Activated CD4-positive, alpha-beta T cell treated with anti-CD3 and anti-CD28 coated beads, Interleukin-2, amount 50 U/mL, for 1 hour (primary cell): ENCODE measurements at places on chromosomes 7 and 10.

DNA sequence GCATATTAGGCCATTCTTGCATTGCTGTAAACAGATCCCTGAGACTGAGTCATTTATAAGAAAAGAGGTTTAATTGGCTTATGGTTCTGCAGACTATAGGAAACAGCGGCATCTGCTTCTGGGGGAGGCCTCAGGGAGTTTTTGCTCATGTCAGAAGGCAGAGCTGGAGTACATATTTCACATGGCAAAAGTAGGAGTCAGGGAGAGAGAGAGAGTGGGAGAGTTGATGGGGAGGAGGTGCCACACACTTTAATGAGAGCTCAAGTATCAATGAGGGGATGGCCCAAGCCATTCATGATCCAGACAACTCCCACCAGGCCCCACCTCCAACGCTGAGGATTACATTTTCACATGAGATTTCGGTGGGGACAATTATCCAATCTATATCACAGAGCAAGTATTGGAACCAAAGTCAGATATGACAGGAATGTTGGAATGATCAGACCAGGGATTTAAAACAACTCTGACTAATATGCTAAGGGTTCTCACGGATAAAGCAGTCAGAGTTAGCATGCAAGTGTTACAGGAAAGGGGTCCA lies 795.3 kb upstream of the CELF2 start:
- DNase-seq = no peak

GRCh38 chr7:92425311-92425947 lies 21.9 kb upstream of the GATAD1 start:
- peak; percentile 15 for DNase-seq

GRCh38 chr7:148115308-148115707 lies 475.3 kb upstream of the C7orf33 start:
- no peak for DNase-seq

GRCh38 chr10:97597778-97598177 lies 8.3 kb downstream of the C10orf62 start:
- no peak for DNase-seq

DNA sequence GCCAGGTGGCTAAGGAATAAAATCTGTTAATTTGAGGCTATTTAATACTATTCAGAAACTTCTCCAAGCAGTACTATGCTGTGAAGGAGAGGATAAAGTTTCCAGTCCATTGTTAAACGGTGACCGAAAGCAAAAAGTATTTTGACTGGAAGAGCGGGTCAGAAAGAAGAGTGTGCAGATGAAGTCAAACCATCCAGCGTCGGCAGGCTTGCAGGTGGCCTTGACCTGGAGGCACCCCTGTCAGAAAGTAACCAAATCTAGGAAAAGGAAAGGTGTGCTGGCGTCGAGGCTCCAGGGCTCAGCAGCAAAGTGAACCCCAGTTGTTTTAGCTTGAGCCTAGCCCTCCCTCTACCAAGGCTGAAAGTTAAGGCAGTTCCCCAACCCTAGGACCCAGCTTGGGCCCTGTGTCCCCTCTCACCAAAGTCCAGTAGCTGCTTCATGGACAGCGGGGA lies 544 bp downstream of the PDK4 start:
- DNase-seq = no peak

DNA sequence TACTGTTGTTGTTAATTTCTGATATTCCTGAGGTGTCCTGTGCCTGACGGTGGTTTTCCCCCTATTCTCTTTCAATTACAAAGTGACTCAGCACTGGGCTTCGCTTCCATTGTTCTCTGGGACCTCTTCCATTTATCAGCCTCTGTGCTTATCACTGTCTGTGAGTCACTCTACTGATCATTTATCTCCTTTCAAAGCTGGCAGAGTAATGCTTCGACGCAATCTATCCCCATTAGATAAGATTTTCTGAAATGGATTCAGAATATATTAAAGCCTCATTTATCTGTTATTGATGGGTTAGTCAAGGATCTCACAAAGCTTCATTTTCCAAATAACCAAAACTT lies 679.2 kb downstream of the SDK1 start:
- DNase-seq = no peak

- no peak for DNase-seq
These were observed 68.9 kb upstream of the HDAC9 start for GRCh38 chr7:18426564-18427226.

DNA sequence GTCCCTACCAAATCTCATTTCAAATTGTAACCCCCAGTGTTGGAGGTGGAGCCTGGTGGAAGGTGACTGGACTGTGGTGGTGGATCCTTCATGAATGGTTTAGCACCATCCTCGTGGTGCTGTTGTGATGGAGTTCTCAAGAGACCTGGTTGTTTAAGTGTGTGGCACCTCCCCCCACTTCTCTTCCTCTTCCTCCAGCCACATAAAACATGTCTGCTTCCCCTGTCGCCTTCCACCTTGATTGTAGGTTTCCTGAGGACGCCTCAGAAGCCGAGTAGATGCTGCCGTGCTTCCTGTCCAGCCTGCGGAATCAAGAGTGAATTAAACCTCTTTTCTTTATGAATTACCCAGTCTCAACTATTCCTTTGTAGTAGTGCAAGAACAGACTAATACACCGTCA lies 21.0 kb downstream of the GRB10 start:
- no peak for DNase-seq

- no peak for DNase-seq
These were observed 2.9 kb downstream of the TWIST1 start for GRCh38 chr7:19114551-19114855.

DNA sequence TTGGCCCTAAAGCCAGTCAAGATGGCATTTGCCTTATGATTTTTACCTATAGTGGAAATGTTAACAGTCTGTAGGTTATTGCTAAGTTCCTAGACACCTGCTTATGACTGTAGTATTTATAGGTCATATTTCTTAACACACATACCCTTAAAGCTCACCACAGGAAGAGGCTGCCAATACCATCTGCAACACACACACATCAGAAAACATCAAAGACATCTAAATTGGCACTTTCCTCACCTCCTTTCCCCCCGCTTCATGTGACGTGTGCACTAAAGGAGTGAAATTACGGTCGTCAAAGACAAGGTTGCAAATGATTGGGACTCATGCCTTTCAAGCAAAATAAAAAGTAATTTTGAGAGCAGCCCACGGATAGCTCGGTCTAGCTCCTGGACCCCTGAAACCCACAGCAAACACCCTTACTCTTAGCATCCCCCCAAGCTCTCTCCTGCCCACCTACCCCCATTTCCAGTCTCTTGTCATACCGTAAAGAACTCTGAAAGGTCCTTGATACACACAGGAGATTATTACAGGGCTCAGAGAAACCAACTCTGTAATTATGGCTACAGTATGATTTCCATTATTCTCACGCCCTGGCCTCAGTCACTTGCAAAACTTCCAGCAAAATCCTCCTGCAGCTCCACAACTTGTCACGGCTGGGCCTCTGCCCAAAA lies 90.5 kb downstream of the PLXNA4 start:
- peak; percentile 18 for DNase-seq

DNA sequence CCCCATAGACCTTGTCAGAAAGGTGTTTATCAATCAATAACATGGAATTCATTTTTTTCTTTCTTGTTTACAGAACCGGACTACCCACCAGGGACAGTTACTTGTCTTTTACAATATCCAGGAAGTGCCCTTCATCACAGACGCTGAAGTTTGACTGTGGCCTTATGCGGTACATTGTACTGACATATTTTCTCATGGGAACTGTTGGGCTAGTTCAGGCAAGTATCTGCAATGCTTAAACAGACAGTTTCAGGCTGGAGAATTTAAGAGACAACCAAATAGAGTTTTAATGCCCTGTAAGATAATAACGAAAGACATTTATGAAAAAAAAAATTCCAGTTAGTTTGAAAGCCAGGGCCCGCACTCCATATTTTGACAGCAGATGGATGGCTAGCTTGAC lies 246.4 kb downstream of the GATA3 start:
- no peak for DNase-seq

GRCh38 chr7:27527348-27527714 lies 135.4 kb downstream of the HIBADH start:
- DNase-seq = no peak

DNA sequence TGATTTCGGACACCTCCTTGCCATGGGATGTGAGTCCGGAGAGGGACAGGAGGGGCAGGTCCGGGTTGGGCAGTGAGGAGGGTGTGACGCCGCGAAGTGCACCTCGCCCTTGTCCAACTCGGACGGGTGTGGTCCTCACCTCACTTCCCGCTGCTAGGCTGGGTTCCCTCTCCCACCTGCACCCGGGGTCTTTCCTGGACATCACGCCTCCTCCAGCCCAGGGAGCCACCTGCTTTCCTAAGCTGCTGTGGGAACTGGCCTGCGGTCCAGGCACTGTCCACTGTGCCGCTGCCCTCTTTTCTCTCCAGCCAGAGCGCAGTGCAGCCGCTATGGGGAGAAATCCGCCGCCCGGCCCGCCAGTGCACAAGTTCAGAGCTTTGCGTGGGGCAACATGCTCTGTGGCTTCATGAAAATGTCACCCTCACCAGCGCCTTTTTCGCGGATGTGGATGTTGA lies 45.0 kb upstream of the ZNF716 start:
- no peak for DNase-seq

- DNase-seq = no peak
These were observed 138.2 kb upstream of the ADO start for GRCh38 chr10:62666275-62666674.

GRCh38 chr7:159147246-159147645 lies 2.6 kb upstream of the VIPR2 start:
- DNase-seq = no peak

GRCh38 chr7:18400726-18401125 lies 94.8 kb upstream of the HDAC9 start:
- DNase-seq = no peak

GRCh38 chr7:150791746-150792452 lies 8.3 kb downstream of the TMEM176B start:
- no peak for DNase-seq

DNA sequence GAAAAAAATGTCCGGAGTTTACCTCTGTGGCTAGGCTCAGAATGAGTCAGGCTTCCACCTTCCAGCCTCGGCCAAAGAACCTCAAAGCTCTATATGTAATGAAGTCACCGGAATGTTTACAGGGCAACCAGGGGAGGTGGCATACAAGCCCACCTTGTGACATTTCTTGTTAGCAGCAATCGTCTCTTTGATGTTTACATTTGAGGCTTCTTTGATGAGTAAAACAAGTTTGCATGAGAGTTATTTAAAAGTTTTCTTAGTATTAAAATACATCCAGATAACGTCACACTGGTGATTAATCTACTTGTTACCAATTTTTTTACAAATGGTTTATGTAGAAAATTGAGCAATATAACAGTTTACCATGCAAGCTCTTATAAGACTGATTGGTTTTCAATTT lies 133.1 kb upstream of the ADAM12 start:
- no peak for DNase-seq

- no peak for DNase-seq
These were observed 72.4 kb upstream of the SP4 start for GRCh38 chr7:21355406-21355874.

- no peak for DNase-seq
These were observed 263.6 kb downstream of the PHTF2 start for GRCh38 chr7:78062214-78062613.

DNA sequence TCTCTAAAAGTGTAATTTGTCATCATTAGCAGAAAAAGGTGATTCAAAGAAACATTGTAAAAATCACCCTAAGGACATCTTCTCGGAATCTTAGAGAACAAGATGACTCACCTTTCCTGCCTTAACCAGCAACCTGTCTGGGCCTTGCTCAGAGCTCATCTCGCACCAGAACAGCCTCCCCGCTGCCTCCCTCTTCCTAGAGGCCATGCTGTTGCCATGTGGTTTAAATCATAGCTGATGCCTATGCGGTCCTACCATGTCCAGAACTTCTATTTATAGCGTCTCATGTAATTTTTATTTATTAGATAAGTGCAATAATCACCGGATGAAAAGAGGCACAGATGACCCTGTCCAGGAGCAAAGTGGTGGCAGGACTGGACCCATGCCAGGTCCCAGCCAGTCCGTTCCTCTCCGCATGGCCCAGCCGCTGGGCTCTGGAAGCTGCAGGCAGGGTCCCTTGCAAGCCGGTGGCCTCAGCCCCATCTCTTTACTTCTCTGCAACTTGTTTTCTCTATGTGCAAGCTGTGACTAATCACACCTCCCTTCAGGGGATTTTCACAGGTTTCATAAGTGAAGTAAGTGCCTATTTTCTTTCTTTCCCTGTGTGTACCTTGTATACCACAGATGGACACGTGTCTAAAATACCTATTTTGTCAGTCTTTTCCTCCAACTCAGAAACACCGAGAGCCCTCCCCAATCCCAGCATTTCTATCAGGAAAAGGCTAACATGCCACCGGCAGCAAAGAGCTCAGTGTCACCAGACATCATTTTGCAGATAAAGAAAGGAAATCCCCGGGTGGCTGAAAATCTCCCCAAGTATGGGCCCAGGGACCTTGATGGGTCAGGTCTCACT lies 27.1 kb downstream of the KLF6 start:
- DNase-seq = peak; percentile 60

DNA sequence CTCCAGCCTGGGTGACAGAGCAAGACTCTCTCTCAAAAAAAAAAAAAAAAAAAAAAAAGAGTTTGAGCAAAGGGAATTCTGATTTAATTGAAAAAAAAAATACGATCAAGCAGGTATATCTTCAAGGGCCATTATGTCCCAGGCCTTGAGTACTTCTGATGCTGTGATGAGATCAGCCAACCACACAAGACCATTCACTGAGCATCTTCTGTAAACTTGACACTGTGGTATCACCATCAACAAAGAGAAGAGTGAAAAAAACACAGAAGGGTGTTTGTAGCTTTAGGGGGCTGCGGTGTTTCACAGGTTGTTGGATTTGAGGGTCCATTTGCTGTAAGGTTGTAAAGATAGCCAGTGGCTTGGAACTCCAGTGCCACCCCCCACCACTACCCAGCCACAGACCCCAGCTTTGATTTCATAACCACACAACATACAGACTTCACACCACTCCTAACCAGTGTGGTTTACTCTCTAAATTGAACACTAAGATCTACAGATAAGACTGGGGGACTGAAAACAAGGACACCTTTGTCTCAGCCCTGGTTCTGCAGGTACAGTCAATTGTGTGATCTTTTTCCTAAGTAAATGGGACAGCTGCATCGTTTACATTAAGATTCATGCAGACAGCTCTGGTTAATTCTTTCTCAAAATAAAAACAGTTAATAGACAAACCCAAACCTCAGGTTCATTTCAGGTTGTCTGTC lies 66.4 kb downstream of the CDC123 start:
- DNase-seq = no peak

GRCh38 chr7:80624763-80625162 lies 13.7 kb upstream of the CD36 start:
- DNase-seq = no peak
